ENCODE measurements at places on chromosomes 1 and 21.

DNA sequence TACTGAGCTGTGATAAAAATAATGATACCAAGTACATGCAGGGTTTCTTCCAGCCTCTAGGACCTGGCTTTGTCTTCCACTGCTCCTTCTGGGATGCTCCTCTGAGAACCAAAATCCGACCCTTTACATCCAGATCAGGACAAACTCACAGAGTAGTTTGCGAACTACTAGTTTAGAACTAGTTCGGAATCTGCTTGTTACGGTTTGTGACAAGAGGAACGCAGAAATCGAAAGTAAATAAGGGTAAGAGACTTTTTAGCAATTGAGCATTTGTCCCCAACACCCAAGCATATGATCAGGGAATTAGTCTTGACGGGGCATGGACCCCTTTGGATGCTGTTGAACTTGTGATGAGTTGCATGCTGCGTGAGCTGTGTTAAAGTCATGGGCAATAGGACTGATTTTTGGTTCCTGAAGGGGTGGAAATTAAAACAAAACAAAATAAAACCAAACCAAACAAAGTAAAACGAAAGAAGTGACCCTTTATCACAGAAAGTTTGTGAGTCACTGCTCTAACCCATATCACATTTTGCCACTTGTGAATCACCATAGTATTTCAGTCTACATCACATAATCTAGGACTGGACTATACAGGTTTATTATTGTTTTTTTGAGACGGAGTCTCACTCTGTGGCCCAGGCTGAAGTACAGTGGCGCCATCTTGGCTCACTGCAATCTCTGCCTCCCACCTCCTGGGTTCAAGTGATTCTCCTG lies 35.7 kb upstream of the ERRFI1 start:
- no peak for DNase-seq

GRCh38 chr1:5473268-5473667 lies 519.0 kb downstream of the NPHP4 start:
- DNase-seq: no peak

- no peak for DNase-seq
These were observed 283.4 kb downstream of the KCNH1 start for GRCh38 chr1:210850556-210850955.

DNA sequence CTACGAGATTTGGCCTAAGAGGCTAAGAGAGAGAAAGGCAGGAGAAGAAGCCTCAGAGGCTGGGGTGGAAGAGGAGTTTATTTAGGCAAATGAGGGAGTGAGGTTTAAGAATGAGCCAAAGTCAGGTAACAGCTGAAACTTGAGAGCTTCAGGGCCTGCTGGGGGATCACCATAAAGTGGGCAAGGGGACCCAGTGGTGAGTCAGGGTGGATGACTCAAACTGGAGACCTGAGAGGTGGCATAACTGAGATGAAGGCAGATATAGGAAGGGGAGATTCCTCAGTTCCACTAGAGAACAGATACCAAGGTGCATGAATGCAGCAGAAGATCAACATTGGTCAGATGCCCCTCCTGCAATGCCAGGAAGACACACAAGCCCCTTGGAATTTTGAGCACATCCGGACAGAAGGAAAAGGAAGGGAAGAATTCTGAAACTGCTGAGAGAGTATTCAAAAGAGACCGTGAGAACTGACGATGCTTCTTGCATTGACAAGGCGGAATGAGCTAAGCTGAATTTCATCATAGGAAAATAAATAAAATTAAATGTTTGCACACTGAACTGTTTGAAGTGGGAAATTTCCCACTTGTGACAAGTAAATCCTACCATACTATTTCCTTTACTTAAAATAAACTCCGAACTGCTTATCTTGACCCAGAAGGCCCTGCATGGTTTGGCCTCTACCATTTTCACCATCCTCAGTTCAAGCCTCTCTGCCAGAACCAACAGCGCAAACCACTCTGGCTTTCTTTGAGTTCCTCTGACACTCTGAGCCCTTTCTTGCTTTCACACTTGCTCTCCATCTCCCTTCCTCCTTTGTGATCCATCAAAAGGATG lies 94.1 kb downstream of the NMNAT2 start:
- DNase-seq: no peak

DNA sequence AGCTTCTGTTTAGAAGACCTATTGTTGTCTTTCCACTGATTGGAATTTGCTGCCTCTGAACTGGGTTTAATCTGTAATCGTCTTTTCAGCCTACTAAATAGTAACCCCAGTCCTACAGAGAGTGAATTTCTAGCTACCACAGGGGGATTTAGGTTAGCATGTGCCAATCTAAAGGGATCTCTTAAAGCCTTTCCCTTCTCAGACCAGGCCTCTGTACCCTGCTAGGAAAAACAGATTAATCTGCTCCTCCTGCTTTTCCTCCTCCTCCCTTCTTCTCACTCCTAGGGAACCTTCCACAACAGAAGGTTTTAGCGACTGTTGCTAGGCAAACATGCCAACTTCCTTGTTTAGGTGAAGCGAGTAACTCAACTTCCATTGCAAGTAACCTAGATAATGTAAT lies 1.3 kb upstream of the RC3H1 start:
- no peak for DNase-seq

- DNase-seq: no peak
These were observed 1.7 kb upstream of the GRIK3 start for GRCh38 chr1:37035796-37036666.

DNA sequence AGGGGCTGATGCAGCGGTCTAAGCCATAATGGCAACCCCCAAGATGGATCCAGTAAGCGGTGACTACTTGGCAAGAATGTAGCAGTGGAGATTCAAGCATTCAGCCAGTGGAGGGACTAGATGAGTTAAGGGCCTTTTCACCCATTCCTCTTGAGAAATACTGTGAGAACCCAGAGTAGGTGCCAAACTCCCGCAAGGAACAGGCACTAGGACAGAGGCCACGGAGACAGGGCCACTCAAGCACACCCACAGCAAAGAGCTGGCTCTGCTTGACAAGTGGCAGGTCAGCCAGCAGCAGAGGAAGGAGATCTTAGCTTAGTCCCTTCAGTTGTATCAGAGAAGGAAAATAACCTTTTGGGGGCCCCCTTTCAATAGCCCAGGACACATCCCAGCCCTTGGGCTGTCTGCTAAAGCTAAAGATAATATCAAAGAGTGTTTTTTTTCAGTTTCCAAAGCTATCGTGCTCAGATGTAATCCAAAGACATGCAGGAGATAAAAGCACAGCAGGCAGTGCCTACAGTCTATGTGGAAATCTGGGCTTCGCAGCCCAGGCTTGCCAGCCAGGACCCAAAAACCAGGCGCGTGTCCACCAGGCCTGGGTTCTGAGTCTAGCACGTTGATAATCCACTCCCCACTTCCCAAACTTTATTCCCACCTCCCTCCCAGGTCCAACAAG lies 62.0 kb upstream of the GOLT1A start:
- no peak for DNase-seq

GRCh38 chr1:40627987-40628902 lies 37.2 kb downstream of the RIMS3 start:
- DNase-seq: no peak

- no peak for DNase-seq
These were observed 788 bp downstream of the ISG15 start for GRCh38 chr1:1013922-1014648.

- DNase-seq: no peak
These were observed 580 bp downstream of the RBM34 start for GRCh38 chr1:235160383-235160956.

DNA sequence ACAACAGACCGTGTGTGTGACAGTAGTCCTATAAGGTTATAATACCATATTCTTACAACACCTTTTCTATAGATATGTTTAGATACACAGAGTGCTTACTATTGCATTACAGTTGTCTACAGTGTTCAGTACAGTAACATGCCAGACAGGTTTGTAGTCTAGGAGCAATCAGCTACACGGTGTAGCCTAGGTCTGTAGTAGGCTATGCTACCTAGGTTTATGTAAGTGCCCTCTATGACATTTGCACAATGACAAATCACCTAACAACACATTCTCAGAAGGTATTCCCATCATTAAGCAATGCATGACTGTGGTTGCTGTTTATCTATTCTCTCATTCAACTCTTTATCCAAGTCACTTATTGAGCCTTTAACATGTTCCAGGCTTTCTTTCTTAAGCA lies 1.8 kb upstream of the WLS start:
- DNase-seq: no peak

DNA sequence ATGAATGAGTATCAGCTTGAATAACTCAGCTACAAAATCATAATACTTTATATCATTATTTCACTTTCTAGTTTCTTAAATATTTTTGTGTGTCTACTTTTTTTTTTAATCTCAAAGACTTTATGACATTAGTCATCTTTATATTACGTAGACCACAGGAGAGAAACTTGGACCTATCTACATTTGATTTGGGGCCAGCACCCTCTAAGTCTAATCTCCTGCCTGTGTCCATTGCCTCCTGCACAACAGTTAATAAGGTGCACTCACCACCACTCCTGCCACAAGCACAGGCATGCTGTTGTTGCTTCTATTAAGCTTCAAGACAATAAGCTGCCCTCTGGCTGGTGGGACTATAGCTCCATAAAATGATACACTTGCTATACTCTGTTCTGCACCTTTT lies 70.4 kb downstream of the DIRAS3 start:
- DNase-seq: no peak

DNA sequence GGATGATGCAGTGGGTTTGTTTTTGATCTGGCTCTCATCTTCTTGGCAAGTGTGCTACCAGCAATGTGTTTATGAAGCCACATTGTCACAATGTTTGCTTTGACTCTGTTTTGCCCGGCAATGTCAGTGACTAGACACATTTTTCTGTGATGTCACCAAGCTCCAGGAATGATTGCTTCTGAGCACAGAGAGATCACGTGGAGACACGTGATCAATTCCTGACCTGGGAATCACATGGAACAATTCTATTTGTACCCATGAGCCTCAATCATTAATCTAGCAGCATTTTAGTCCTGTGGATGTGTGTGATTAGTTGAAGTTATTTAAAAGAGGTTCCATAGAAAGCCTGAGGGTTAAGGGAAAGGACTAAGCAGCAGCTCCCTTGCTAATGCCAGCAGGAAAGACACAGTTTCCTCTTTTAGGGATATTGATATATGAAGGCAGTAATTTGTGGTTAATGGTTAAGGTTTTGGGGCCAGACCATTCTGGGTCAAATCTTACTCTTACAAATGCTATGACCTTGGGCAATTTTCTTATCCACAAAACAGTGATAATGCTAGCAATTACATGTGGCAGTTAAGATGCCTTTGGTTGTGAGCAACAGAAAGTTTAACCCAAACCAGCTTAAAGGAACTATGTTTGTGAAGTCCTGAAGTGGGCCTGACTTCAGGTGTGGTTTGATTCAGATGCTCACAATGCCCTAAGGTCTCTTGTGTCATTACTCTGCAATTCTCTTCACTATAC lies 59.0 kb downstream of the FASLG start:
- no peak for DNase-seq

DNA sequence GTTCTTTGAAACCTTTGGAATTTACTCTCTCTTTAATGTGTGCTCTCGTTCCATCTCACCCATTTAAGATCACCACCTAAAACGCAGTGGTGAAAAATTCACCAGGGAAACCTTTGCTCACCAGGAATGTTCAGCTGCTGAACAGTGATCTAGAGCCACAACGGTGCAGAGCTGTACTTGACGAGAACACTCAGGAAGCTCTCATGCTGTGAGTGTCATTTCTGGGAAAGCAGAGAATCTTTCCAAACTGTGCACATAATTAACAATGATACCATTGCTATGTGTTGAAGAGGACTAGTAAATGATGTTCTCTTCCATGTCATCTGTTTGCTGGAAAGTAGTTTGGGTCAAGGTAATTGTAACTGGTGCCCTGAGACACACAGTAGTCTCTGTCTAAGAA lies 117.1 kb downstream of the ZZZ3 start:
- DNase-seq: no peak

- DNase-seq: no peak
These were observed 3.5 kb upstream of the FCMR start for GRCh38 chr1:206925106-206925736.

GRCh38 chr1:84991097-84991920 lies 5.6 kb downstream of the MCOLN2 start:
- no peak for DNase-seq

DNA sequence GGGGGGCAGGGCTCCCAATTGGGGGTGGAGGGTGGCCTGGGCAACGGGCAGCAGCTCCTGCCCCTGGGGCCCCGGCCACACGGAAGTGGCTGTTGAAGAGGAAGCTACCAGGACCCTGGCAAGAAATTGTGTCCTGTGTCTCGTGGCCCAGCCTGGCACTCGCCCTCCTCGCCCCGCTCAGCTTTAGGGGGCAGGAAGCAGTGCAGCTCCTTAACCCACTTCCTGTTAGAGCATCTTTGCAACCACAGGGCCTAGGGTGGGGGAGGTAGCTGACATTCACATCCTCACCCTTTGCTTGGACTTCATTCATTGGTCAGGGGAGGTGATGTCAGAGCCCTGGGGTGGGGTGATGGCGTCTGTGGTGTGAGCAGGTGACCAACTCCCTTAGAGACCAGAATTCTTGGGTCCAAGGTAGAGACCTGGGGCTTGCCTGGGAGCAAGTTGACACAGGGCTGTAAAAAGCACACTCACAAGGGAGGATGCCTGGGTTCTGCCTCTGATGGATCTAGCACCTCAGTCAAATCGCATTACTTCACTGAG lies at the start of gene ARHGAP30:
ARHGAP30 (minus strand) TSS at position 161 of the 540 bp plus-strand sequence. CDS start 267 bp downstream, outside the sequence.
- DNase-seq: peak; percentile 72

GRCh38 chr1:108848806-108849205 lies 8.1 kb downstream of the AKNAD1 start:
- DNase-seq: no peak

DNA sequence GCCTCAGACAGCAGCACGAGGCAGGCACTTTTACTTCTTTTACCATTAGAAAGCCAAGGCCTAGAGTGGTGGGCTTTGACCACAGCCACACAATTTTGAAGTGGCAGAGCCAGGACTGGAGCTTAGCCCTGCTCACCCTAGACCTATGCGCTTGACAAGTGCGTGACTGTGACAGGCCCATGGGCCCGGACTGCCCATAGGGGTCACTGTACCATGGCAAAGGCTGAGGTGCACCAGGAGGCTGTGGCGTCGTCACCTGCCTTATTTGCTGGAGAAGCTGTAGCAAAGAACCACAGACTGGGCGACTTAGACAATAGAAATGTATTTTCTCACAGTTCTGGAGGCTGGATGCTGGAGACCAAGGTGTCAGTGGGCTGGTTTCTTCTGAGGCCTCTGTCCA lies 2.6 kb upstream of the TMEM82 start:
- DNase-seq: no peak

GRCh38 chr1:166628259-166628658 lies 211.0 kb upstream of the POGK start:
- no peak for DNase-seq

DNA sequence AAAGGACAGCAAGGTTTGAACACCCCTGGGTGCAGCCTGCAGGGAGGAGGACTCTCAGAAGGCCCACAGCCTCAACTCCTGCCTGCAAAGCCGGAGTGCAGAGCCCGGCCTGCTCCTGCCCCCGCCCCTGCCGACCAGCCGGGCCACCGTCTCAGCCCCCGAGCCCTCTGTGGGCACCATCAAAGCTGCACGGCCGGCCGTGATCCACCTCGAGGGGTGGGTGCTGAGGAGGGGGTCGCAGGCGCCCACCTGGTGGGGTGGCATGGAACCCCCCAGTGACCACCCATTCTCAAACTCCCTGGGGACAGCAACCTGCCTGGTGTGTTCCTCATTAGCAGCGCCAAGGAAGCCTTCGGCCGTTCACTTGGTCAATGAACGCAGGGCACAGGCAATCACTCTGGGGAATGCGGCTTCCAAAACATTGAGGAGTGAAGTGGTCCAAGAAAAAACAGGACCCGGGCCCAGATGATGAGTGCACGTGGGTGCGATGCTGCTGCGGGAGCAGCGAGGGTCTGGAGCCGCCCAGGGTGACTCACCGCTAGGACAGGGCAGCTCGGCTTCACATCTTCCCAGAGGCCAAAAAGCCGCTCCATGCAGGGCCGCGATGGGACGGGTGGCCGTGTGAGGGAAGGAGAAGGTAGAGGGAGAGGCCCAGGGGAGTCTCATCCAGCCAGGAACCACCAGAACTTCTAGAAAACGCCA lies 157.6 kb downstream of the NPHP4 start:
- no peak for DNase-seq

Data from esophagus squamous epithelium (tissue), 5 donors.